HFFc6 (cell line): ENCODE measurements at places on chromosomes 13 and 19.
A peak's percentile ranks its signal among the peaks of the same experiment; 100 is the strongest.

GRCh38 chr13:58992478-58993042 is 1171.2 kb downstream of the DIAPH3 start:
- no peak for DNase-seq

DNA sequence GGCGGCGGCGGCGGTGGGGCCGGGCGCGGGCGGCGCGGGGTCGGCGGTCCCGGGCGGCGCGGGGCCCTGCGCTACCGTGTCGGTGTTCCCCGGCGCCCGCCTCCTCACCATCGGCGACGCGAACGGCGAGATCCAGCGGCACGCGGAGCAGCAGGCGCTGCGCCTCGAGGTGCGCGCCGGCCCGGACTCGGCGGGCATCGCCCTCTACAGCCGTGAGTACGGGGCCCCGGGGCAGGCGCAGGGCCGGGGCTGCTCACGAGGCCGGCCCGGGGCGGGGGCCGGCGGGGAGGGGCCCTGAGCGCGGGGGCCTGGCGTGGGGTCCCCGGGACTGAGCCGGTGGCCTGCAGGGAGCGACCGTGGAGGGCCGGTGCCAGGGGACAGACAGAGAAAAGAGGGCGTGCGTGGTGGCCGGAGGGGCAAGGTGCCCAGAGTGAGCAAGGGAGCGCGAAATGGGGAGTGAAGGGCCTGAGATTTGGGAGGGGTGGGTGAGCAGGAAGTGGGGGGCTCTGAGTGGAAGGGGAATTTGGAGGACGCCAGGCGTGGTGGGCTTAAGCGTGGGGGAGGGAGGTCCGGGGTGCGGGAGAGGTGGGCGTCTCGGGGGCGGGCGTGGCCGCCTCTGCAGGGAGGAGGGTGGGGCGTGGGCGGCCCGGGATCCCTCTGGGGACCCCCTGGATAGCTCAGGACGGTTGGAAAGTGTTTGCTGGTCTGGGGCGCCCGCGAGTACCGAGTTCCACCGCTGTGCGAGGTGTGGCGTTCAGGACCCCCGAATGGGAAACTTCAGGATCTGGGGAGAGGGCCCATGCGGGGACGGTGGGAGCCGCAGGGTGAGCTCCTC is 575 bp downstream of the CARM1 start:
- no peak for DNase-seq

DNA sequence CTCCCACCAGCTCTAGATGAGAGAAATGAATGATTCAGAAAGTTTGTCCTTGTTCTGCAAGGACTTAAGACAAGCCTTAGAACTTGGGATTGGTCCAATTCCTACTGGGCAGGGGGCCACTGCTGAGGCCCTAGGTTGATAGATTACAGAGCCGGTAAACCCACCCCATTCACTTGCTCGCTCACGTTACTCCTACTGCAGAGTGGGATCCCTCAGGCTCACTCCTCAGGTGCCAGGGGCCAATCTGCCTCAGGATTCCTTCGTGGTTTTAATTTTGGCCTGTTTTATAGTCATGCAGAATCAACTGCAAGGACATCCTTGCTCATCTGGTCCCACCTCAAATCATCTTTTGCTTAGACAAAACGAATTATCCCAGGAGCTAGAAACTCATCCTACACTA is 59.0 kb downstream of the SERP2 start:
- no peak for DNase-seq

- DNase-seq = no peak
Observed at GRCh38 chr13:45296259-45296658, 44.7 kb downstream of the TPT1 start.

DNA sequence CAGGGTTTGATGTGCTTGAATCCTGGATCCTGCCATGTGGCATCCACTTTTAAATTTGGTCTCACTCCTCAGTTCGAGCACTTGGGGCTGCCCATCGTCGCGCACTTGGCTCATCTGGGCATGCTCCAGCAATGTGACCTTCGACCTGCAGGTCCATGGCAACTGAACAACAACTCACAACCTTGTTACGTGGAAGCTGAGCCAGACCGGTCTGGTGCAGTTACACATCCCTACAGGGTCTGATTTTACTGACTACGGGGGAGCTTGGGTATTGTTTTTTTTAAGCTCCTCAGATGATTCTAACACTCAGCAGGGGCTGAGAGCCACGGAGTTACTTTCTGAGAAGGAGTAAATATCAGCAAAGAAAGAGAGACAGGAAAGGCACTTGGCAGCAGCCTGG is 769.6 kb downstream of the UQCRFS1 start:
- DNase-seq = no peak

DNA sequence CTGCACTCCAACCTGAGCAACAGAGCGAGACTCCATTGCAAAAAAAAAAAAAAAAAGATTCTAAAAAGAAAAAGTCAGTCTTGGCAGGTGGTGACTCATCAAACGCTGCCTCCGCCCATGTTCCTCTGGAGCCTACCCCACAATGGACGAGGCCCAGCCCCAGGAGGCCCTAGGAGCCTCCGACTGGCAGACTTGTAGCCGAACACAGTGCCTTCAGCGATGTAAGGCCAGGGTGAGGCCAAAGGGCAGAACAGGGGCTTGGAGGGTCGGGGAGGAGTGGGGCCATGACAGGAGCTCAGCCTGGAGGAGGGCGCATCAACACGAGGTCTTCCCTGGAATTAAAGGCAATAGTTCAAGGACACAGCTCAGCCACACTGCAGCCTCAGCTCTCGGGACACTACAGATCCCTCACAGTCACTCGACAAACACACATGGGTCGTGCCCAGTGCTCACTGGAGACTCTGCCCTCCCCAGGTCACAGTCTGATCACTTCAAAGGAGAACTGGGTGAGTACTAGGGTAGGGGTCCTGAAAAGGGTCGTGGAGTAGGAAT is 5.1 kb downstream of the USE1 start:
- DNase-seq = no peak

- no peak for DNase-seq
Observed at GRCh38 chr13:50762969-50763567, 80.4 kb downstream of the DLEU7 start.

GRCh38 chr19:56211718-56212117 is 9.6 kb downstream of the ZSCAN5C start:
- no peak for DNase-seq

DNA sequence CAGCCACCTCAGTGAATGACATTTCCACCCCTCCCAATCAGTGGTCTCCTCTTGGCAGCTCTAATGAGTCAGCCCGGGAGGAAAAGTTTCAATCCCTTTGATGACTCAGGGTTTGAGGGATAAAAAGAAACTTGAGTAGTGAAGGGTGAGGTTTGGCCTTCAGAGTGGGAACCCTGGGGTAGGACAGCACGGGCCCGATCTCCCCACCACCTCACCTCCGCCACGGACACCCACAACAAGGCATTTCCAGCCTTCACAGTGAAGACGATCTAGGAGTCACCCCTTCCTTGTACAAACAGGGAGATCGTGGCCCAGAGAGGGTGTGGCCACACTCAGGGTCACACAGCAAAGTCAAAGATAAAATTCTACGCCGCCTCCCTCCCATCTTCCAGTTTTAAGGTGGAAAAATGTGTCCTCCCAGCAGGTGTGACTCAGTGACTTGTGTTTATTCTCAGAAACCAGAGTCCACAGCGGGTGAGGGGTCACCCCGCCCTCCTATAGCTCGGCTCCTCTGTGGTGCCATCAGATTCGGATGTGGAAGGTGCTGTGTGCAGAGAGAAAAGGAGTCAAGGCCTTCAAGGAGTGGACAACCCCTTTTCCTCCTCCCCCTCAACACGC is 12.3 kb downstream of the CIB3 start:
- peak; percentile 76 for DNase-seq

- no peak for DNase-seq
Observed at GRCh38 chr19:50548191-50549058, 19.8 kb downstream of the LRRC4B start.
